Lower leg skin (tissue), 4 donors: ENCODE measurements at places on chromosomes 13 and 19. TPM values are rescaled to one million over a fixed set of nuclear protein-coding genes. Genes with fewer than 3 reads are reported as not detected.

GRCh38 chr19:45558399-45558878 is 26.2 kb downstream of the OPA3 start:
- DNase-seq, result peak; percentile 44

GRCh38 chr13:29664591-29664990 is 69.1 kb upstream of the SLC7A1 start:
- DNase-seq, result no peak

DNA sequence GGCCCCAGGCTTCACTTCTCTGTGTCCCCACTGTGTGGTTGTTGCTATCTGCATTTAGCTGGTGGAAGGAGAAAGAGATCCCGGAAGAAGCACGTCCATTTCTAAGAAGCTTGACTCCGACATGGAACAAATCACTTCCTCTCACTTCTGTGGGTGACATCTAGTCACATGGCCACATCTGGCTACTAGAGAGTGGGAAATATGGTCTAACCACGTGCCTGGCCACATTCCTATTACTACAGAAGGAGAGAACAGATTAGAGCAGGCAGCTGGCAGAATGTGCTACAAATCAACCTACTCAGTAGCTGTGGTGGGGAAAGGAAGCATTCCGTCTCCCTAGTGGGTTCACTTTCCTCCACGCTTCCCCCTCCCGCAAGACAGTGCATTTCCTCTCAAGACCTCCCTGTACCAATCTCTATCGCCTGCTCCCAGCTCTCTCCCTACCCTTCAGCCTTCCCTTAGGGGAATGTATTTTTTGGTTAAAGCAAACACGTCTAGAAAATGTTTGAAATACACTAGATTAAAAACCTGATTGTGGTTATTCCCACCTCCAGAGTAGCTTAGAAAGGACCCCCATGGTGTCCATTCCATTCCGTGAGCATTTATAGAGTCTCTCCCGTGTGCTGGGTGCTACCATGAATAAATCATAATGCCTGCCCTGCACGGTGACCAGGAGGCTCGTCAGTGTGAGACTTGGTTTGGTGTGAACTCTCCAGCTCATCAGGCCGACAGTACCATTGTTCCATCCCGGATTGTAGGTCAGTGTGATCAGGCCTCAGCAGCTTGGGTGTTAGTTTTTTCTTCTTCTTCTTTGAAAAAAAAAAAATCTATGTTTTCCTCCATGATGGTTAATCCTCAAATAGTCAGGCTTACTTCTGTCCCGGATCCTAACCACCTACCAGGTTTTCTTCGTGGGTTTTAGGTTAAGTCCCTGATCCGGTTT is 8.0 kb upstream of the AMER2 start:
- peak; percentile 6 for DNase-seq

DNA sequence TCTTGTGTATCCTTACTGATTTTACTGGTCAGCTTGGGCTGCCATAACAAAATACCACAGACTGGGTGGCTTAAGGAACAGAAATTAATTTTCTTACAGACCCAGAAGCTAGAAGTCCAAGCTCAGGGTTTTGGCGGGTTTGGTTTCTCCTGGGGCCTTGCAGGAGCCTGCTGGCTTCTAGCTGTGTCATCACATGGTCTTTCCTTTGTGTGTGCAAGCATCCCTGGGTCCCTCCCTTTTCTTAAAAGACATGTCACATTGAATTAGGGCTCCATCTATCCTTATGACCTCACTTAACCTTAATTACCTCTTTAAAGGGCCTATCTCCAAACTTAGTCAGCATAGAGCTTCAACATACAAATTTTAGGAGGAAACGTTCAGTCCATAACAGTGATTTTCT is 23.4 kb downstream of the UBAC2 start:
- DNase-seq, result no peak

DNA sequence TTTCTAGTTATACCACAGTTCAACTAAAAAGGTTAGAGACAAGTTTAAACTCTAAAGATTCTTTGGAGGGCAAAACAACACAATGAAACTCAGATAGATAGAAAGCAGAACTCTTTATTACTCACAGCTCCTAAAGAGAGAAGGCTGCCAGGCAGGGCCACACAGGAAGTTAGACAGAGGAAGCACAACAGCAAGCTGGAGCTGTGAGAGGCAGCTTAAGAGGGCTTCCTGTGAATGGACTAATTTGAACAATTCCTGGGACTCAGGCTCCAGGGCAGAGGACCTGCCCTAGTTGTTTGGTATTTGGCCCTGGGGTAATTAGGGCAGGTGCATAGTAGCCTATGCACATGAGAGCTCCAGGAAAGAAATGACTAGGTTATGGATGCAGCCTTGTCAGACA is 803.6 kb downstream of the DIAPH3 start:
- DNase-seq, result no peak

Gene IGFL1
- 0.88 TPM for total RNA-seq

Gene MED29
- 32.4 TPM for total RNA-seq

Gene ZNF433
- 8.8 TPM for total RNA-seq
